ENCODE measurements at places on chromosomes 13 and 19.

- no peak for DNase-seq
These were observed 21.6 kb downstream of the SAE1 start for GRCh38 chr19:47152205-47152604.

- no peak for DNase-seq
These were observed 69.2 kb downstream of the CEBPG start for GRCh38 chr19:33442706-33443105.

DNA sequence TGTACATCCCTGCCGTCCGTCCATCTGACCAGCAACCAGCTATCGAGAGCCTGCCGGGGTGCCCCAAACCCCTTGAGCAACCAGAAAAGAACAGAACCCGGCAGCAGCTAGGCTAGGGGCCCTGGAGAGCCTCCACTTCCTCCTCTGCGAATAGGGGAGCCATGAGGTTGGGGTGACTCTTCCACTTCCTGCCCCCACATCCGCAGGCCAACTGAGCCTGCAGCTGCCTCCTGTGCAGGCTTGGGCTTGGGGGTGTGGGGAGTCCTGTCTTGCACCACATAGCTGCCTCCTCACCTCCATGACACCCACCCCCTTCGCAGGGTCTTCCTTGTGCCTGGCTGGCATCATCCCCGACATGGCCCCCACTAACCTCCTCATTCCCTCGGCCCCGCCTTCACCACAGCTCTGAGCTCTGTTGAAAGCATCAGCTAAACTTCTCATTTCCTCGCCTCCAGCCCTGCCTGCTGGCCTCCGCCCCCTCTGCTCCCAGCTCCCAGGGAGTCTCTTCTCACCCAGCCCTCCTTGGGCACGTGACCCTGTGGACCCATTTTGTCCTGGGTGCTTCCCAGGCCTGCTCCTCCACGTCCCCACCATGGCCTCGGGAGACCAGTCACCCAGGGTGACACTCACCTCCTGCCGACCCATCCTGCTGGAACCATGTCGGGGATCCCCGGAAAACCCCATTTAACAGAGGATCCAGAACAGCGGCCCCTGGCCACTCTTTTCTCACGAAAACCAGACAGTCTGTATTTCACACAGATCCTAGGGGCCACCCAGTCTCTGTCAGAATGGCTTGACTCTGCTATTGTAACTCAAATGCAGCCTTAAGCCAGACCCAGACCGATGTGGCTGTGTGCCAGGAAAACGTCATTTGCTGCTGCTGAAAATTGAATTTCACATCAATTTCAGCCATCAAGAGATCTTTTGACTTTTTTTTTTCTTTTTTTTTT lies 50.4 kb downstream of the MYO9B start:
- peak; percentile 41 for DNase-seq

DNA sequence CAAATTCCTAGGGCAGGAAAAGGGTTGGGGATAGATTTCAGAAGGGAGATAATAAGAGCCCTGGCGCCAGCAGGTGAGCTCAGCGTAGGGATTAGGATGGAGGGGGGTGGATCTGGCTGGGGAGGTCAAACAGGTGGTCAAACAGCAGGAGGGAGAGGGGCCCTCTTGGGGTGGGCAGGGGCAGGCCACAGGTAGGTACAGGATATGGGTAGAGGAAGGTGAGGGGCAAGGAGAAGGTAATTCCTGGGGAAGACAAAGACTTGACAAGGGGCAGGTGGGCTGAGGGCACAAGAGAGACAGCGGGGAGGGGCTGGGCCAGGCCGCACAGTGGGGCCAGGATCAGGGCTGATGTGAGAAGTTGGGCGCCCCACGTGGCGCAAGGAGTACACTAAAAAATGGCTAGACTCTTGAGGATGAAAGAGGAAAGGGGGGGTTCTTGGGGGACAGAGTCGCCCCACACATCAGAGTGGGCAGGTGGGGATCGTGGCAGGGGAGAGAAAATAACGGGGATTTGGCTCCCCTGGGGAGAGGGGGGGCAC lies 713 bp downstream of the KRI1 start:
- DNase-seq: no peak

GRCh38 chr13:80235166-80235966 lies 105.6 kb downstream of the SPRY2 start:
- DNase-seq: no peak

DNA sequence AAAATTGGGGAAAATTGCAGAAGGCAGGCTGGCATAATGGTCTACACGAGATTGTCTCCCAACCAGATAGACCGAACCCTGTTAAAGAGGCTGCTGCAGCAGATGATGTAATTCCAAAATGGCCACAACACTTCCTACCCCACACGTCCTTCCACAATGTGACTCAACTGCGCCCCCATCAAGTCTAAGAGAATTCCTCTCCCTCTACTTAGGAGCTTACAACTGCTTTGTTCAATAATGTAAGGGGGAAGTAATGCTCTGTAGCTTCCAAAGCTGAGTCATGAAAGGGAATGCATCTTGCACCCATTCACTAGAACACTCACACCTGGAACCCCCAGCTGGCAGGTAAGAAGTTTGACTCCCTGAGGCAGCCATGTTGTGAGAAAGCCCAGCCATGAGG lies 117.8 kb upstream of the IRS2 start:
- no peak for DNase-seq

DNA sequence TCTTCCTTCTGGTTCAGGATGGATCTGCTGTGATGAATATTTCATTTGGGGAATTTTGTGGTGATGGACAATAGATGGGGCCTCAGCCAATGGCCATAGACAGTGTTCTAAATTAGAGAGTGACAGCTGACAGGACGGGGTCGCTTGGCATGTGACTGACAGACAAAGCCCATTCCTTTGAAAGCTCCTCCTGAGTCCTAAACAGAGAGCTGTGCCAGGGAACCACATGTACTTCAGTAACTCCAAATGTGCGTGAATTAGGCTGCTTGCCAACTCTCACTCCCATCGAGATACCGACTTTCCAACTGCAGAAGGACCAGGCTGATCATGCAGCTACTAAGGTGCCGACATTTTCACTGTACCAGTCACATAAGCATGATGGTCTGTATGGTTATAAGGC lies 187.7 kb downstream of the SHISA2 start:
- no peak for DNase-seq

DNA sequence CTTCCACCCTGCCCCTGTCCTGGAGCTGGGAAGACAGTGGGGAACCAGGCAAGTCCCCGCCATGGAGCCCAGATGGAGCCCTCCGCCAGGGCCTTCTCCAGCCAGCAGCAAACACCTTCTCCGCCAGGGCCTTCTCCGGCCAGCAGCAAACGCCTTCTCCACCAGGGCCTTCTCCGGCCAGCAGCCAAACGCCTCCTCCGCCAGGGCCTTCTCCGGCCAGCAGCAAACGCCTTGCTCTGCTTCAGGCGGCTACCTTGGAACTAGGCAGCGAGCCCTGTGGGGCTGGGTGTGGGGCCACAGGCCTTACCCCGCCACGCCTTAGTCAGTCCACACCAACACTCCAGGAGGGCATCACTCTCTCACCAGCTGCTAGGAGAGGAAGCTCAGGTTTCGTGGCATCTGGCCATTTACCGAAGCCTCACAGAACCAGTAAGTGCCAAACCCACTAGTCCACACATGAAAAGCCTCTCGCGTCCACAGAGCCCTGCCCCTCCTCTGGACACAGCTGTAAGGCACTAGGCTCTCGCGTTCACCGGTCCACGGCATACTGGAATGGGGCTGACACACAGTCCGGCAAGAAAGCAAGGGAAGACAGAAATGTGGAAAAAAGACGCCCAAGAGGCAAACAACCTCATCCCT lies 41.0 kb downstream of the MLLT1 start:
- no peak for DNase-seq

- DNase-seq: no peak
These were observed 119.3 kb upstream of the GJB6 start for GRCh38 chr13:20351281-20352022.

Measured in activated CD4-positive, alpha-beta T cell treated with anti-CD3 and anti-CD28 coated beads for 24 hours (primary cell).